H7 (cell line): ENCODE measurements at places on chromosomes 6 and 20. TPM values are rescaled to one million over a fixed set of nuclear protein-coding genes. Genes with fewer than 3 reads are reported as not detected.
A peak's percentile ranks its signal among the peaks of the same experiment; 100 is the strongest.

DNA sequence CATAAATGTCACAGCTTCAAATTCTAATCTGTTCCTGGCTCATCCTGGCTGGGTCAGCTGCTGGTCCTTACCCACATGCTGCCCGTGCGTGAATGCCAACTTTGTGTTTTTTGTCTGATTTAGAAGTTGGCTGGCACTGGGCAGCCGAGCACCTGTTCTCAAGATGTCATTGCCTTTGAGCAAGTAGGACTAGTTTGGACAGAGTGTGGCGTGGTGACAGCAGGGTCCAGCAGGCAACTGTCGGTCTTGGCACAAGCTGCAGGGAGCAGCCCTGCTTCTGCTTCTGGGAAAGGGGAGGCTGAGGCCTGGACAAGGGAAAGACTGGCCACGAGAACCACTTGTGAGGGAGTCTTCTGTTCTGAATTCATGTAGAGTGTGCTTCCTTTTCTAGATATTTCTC lies 26.4 kb upstream of the ADRM1 start:
- DNase-seq = no peak

Gene CDH26
- 1.0 and 3.1 TPM in 2 replicates for total RNA-seq

GRCh38 chr6:106739387-106739786 lies 110.0 kb downstream of the QRSL1 start:
- DNase-seq = no peak

- no peak for DNase-seq
Measured at GRCh38 chr20:63966944-63967322, 2.8 kb downstream of the ZNF512B start.

Gene RRAGD
- 16.0 and 19.8 TPM in 2 replicates for total RNA-seq

DNA sequence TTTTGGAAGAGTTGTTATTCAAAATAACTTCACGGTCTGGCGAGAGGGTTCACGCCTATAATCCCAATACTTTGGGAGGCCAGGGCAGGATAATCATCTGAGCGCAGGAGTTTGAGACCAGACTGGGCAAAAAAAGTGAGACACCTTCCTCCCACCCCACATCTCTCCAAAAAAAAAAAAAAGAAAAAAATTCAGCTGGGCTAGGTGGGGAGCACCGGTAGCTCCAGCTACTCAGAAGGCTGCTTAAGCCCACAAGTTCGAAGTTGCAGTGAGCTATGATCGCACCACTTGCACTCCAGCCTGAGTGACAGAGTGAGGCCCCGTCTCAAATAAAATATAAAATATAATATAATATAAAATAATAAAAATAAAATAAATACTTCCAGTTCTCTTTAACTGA lies 10.4 kb downstream of the OR2B2 start:
- no peak for DNase-seq

Gene CDSN
- not detected in 2 replicates for total RNA-seq

Gene RNF39
- 0.14 TPM in 1 of 2 replicates, not detected in the other for total RNA-seq

- peak; percentile 6 for DNase-seq
Measured at GRCh38 chr6:3026791-3027626, 27.3 kb downstream of the NQO2 start.

Gene SFT2D1
- total RNA-seq = 50.1 and 58.0 TPM in 2 replicates

DNA sequence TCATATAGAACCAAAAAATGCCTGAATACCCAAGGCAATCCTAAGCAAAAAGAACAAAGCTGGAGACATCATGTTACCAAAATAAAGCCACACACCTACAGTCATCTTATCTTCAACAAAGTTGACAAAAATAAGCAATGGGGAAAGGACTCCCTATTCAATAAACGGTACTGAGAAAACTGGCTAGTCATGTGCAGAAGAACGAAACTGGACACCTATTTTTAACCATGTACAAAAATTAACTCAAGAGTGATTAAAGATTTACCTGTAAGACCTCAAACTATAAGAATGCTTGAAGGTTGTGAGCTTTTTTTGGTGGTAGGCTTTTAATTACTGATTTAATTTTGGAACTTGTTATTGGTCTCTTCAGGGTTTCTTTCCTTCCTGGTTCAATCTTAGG lies 236.0 kb upstream of the DEFB112 start:
- no peak for DNase-seq
